ENCODE measurements at places on chromosomes 12 and 14.

DNA sequence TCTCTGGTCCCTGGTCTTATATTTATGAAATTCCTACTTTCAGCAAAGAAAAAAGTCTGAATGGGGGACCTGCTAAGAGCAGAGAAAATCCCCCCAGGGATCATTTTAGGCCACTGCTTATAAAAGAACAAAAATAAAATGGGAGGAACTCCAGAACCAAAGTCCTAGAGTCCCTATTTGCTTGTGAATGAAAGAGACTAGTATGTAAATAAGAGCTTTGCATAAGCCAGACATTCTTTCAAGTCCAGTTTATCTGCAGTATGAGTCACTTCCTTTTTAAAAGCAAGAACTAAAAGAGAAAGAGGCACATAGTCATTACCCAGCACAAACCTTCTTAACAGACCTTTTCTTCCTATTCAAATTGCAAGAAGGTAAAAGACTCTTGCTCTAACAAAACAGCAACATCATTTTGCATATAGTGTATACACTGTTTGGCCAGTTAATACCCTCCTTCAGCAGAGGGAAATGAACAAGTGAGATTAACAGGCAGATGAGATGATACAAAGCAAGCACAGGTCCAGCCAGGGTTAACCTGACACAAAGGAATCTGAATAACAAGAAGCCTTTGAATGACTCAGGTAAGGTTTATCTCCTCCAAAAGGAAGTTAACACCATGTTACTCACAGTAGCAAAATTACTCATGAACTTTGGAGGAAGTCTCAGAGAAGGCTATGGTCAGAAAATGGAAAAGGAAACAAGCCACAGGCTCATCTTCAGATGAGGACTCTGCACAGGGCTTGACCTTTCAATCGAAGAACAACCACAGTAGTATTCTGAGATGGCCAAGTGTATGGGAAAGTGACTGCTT is 87.3 kb downstream of the PHLDA1 start:
- peak; percentile 89 for DNase-seq

- no peak for DNase-seq
Observed at GRCh38 chr12:67364228-67364627, 95.1 kb downstream of the CAND1 start.

- DNase-seq: peak; percentile 55
Observed at GRCh38 chr12:559906-560455, 100.2 kb downstream of the B4GALNT3 start.

- no peak for DNase-seq
Observed at GRCh38 chr12:64007853-64008252, 163.4 kb downstream of the SRGAP1 start.

- DNase-seq: no peak
Observed at GRCh38 chr12:131177599-131177998, 223.9 kb downstream of the ADGRD1 start.

DNA sequence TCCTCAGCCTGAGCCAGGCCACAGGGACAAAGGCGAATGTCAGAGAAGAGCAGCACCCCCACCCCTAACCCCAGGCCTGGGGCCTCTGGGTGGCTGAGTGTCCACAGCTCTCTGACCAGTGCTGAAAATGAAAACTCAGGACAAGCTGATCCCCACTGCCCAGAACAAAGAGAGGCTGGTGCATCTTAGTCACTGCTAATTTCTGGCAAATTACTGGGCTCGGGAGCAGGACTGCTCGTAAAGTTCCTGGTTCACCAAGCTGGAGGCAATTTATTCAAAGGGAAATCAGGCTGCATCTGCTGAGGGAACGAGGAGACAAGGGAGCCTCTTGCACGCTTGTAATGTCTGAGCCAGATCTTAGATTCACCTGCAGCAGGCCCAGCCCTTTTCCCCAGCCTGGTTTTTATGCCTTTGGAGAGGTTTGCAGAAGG is 43.2 kb downstream of the CALM1 start:
- no peak for DNase-seq

DNA sequence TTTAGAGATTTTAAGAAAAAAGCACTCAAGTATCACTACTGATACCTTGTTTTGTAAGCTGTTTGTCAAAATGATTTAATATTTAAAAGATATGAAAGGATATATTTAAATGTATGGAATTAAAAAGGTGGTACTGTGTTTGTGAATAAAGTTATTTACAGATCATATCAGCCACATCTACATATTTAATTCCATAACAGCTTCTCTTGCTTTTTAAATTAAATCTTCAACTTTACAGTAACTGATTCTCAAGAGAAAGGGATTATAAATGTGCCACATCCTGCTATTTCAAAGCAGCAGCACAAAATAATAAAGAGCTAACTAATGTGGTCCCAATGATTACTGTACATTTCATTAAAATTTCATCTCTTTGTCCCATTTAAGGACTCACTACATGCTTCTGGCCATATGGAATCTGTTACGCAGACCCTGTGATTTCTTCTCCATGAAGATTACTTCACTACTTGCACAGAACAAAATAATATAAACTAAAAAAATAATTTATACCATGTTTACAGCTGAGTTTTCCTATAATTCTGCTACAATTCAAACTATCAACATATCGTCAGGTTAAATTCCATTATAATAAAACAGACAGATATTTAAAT is 117.8 kb downstream of the MED13L start:
- DNase-seq: no peak

DNA sequence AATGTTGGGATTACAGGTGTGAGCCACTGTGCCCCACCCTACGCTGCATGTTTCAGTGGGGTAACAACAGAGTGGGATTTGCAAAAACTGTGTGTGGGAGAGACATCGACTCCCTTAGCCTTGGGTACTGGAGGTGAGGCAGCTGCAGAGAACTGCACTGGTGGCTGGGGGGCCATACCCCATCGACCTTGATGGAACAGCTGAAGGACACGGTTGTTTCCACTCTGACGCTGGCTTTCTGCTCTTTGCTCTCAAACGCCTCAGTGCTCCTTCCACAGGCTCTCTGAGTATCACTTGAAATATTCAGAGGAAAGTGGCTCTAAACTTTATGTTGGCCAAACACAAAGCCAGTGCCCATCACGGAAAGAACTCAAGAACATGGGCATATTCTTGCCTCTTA is 30.8 kb upstream of the LRRC10 start:
- no peak for DNase-seq

DNA sequence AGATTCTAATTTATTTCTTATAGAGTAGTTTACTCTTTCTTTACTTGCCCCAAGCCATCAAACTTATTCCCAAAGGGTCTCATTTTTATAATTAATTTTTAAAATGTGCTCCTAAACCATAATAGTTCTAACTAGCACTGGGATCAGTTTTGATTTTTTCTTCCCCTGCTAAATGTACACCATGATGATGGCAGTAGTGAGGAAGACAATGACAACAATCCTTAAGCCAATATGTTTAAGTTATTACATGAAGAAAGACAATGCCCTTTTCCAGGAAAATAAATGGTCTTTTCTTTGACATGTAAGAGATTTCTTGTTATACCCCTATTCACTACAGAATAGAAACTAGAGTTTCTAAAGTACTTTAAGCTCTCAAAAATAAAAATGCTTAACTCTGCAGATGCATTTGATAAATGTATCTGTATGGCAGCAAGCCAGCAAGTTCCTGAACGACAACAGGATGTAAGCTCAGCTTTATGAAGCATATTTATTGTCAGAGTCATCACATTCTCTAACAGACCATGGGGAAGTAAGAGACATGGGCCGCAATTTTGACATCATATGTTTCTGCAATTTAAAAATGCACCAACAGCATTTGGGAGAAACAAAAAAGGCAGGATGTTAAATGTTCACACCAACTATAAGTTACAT is 36.0 kb upstream of the SNX6 start:
- peak; percentile 58 for DNase-seq

- DNase-seq: no peak
Observed at GRCh38 chr12:51706206-51706605, 115.2 kb downstream of the SCN8A start.

DNA sequence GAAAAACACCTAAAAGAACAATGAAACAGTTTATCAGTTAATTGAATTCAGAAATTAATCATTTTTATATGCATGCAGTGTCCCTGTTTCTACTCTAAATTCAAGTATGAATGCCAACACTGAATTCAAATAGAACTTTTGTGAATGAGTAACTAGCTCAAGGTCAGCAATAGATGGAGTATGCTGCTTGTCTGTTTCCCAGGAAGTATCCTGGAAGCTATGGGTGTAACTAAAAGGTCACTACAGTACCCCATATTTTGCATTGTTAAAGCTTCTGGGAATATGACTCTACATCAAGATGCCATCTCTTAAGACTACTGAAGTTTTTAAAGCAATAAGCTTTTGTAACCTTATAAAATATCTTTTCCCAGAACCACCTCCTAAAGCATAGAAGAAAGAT is 681.4 kb upstream of the FBXO33 start:
- DNase-seq: no peak

GRCh38 chr14:58444627-58445026 is 17.1 kb downstream of the KIAA0586 start:
- DNase-seq: no peak

DNA sequence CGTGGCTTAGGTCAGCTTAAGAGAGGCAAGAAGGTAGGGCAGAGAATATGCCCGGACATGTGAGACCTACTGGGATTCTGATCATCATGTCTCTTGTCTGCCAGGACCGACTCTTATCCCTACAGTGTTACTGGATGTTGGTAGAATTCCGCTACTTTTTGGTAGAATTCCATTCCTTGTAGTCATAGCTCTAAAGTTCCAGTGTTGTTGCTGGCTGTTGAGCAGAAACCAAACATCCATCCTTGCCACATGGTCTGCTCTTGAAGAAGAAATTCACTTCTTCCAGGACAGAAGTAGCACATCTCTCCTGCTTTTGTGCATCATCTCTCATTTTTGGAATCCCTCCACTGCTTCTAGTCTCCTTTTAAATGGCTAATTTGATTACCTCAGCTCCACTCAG is 453.7 kb downstream of the RPL10L start:
- DNase-seq: no peak

GRCh38 chr12:99108924-99109323 is 463.8 kb downstream of the APAF1 start:
- DNase-seq: no peak

- no peak for DNase-seq
Observed at GRCh38 chr14:92998946-92999345, 76.0 kb downstream of the CHGA start.

GRCh38 chr12:106152334-106152733 is 13.6 kb upstream of the NUAK1 start:
- no peak for DNase-seq

- peak; percentile 72 for DNase-seq
Observed at GRCh38 chr12:103928682-103929045, 1.5 kb upstream of the HSP90B1 start.

DNA sequence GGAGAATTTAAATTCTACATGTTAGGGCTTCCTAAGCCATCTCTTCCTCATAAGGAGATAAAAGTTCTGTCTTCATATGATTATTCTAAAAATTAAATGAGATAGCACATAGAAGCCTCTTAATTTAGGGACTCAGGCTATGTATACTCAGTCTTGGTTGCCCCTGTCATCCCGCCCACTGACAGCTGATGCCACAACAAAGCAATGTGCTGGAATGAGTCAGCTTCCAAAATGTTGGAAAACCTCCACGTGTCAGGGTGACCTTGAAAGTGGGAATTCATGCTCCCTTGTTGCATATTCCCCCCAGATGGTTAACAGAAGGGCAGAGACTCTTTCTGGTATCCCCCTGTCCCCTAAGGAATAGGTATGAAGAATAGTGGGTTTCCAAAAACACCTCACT is 238.0 kb upstream of the DDHD1 start:
- no peak for DNase-seq

All from MV-4-11 (cell line).